ENCODE measurements at places on chromosomes 13 and 19.

DNA sequence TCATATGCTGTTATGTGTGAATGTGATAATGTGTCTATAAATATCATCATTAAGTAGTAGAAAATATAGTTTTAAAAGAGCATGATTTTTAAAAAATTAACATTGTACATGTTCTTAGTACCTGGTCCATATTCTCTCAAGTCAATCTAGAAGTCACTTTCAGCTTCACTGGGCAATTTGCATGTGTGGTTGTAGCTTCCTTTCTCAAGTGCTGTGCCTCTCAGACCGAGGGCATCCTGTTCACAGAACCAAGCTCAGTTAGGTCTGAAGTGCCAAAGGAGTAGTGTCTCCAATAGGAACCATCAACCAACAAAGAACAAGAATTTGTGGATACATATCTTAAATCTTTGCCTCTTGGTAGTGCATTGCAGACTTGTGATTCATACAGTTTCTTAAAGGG lies 541.8 kb upstream of the SLC10A2 start:
- DNase-seq = no peak

DNA sequence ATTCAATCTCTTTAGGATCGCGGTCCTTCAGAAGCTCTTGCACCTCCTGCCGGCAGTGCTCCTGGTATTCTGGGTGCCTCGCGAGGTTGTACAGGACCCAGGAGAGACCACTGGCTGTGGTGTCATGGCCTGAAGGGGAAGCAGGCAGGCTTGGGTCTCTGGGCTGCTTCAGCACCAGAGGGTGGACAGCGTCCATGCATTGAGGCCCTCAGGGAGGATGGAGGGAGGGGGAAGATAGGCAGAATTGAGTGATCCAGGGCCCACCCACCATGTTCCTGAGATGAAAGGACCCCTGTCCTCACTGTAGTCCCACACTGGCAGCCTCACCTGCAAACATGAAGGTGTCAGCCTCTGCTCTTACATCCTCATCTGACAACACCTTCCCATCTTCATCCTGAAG lies 17.9 kb upstream of the OR10H5 start:
- DNase-seq = no peak

GRCh38 chr19:56091751-56092546 lies 29.1 kb downstream of the ZNF787 start:
- DNase-seq = no peak

DNA sequence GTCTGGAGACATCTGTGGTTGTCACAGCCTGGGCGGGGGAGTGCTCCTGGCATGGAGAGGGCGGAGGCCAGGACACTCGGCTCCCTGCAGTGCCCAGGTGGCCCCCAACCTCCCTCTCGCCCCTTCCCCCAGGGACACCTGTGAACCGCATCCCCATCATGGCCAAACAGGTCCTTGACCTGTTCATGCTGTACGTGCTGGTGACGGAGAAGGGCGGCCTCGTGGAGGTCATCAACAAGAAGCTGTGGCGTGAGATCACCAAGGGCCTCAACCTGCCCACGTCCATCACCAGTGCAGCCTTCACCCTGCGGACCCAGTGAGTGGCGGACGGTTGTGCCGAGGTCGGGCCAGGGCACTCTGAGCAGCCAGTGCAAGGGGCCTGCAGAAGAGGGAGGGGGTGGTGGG lies 20.0 kb upstream of the WDR18 start:
- DNase-seq = no peak

DNA sequence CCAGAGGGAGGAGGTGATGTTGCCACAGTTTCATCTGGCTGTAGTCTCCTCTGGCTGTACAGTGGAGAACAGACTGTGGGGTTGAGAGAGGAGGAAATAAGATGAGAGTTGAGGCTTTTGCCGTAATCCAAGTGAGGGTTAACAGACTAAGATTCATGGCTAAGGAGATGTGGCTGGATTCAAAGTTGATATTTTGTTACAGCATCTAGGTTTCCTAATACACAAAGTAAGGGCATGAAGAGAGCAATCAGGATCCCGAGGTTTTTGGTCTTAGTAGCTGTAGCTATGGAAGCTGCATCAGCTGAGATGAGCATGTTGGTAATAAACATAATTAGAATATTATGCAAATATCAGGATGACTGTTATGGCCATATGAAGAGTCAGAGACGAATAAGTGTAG lies 1.4 kb downstream of the ZNF776 start:
- DNase-seq = no peak

- no peak for DNase-seq
Observed at GRCh38 chr13:44605275-44605674, 29.1 kb upstream of the TSC22D1 start.

GRCh38 chr19:4425537-4425936 lies 23.1 kb downstream of the CHAF1A start:
- no peak for DNase-seq

DNA sequence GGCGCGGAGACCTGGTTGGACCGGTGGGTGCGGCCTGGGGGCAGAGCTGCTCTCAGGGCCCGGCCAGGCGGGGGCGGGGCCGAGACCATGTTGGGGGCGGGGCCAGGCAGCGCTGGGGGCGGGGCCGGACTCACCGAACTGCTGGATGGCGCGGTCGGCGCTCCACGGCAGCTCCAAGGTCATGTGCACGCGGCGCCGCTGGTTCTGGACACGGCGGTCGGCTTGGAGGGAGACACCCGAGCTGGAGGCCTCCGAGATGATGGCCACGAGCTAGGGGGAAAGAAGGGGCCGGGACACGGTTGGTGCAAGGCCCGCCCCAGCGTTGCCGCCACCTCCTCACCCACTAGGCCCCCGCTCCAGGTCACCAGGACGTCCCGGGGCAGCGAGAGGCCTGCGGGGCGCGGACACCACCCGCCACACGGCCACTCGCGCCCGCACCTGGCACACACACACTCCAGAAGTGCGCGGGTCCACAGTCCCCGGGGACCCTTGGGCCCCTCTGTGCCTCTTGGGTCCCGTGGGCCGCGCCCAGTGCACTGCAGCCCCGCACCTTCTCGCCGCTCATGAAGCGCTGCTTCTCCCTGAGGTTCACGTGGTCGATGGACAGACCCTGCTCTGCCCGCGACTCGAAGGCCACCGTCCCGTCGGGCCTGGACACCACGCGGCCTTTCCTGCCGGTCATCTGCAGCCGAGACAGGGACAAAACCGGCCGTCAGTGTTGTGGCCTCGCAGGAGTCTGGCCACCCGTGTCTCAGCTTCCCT lies 8.7 kb downstream of the GPX4 start:
- DNase-seq = no peak

- DNase-seq = no peak
Observed at GRCh38 chr13:54241719-54242118, 1213.1 kb downstream of the OLFM4 start.

DNA sequence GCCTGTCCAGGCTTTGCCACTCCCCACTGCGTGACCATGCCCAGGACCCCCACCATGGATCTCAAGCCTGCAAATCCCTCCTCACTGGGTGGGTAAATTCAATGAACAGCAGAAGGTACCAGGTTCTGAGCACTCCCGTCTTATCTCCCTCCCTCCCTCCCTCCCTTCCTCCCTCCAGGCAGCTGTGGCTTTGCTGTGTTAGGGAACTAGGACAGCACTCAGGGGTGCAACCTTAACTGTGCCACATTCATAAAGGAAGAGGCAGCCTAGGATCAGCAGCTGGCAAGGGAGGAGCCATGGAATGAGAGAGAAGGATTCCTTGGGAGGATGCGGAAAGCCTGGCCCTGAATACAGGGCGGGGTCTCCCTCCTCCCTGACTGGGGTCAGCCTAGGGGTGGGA lies 5.6 kb downstream of the CEACAM4 start:
- DNase-seq = no peak

DNA sequence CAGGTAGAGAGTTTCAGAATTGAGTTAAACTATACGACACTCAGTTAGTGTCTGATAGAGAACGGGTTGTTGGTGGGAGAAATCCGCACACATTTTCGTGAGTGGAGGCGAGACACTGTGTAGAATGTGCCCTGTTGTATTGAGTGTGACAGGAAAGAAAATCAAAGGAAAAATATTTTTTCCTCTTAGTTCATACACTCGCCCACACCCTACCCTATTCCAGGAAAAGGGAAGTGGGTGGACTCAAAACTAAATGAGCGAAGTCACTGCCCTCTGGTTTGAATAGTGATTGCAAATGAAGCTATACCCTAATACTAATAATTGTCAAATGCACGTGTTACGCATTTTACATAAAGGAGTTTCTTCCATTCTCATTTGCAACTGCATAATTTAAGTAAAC lies 2.0 kb downstream of the ZNF347 start:
- DNase-seq = no peak

DNA sequence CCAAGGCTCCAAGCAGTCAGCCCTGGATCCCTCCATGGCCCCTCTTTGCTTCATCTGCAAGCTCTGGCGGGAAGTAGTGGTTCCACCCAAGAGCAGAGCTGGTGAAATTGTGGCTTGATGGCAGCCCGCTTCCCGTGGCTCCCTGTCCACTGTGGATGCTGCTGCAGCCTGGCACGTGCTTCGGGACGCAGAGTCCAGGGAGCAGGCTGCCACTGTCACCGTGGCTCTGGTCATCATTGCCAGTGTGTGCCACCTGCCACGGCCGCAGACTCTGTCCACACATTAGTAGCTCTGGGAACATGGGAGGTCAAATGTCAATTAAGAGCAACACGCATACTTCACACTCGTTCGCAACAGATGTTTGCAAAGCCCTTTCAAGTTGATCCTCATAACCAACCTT lies 40.8 kb upstream of the RNF17 start:
- no peak for DNase-seq

DNA sequence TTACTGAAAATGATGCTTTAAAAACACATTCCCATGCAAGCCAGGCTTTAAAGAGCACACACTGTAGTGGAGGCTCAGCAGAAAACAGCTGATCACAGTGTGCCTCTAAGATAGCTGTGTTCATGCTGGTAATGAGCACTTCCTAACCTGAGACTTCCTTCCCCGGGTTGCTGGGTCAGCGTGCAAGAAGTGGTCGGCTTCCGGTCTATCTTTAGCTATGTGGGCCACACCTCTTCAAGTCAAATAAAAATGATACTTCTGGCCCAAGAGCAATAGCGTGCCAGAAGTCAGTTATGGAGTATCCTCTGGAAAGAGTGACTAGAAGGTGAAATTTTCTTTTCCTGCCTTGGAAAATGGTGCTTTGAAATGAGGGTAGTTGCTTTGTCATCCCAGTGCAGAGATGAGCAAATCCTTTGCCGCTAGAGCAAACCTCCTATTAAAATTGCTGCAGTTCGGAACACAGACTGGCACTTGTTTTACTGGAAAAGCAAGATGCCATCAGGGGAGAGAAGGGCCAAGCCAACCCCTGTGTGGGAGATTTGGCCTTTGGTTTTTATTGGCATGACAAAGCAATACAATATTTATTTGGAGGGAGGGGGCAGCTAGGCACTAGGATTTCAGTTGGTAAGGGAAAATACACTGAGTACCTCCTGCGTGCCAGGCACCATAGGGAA lies 64.2 kb downstream of the ARHGAP35 start:
- peak; percentile 53 for DNase-seq

DNA sequence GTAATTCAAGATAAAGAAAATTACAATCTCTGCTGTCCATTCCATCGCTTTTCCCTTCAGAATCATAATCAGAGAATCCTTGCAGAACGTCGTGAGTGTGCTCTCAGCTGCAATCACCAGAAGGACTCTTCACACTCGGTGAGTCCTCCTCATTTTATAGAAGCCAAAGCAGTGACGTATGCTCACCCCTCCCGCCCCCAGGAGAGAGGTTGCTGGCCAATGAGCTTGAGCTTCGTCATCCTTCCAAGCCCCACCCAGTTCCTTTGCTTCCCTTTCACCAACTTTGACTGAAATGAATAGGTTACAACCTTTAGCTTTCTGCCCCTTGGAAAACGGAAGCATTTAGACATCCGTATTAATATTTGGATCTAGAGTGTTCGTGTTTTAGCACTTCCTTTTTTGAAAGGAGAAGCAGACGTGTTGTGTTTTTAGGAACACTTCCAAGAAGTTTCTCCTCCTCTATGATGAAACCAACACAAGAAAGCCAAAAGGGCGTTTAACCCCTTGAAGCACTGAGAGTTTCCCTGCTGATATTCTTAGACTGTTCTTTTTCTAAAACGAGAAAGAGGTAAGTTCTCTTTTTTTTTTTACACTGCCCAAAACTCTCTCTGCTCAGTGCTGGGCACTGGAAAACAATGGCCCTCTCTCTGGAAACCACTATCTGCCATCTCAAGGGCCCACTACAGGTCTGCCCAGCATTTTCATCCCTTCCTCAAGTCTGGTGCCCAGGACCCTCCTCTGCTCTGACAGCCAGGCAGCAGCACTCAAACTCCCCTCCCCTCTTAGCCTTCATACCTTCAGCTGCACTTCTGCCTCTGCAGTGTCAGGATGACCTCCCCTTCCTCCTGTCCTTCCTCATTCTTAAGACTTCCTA lies 44.3 kb upstream of the CEACAM21 start:
- peak; percentile 68 for DNase-seq

- peak; percentile 70 for DNase-seq
Observed at GRCh38 chr19:49387936-49388372, at the start of gene KASH5. Gene KASH5, plus strand, starts transcription at chr19:49388249. Its CDS starts 2,635 bp downstream, at chr19:49390884.

GRCh38 chr13:30435911-30436451 lies 13.7 kb downstream of the UBE2L5 start:
- no peak for DNase-seq

GRCh38 chr13:45092663-45093062 lies 27.6 kb upstream of the GTF2F2 start:
- DNase-seq = no peak

DNA sequence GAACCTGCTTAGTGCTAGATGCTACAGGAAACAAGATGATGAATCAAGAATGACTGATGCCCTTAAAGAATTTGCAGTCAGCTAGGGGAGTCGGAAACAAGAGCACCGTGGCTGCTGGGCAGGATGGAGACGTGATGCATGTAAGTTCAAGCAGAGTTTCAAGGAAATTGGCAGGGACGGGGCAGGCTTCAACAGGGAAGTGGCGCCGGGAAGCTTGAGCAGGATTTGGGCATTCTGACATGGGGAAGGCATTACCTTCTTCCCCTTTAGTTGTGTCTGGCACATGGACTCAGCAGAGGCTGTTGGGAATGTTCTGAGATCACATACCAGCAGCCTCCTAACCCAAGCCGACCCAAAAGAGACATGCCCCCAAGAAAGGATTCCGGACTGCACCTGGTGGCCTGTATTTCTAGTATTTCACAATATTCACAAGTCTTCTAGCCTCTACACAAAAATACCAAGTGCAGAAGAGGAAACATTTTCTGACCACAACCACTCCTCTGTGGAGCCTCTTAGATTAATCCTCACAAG lies 138.2 kb downstream of the CRYL1 start:
- no peak for DNase-seq

GRCh38 chr13:92265408-92265807 lies 867.0 kb downstream of the GPC5 start:
- DNase-seq = no peak

- DNase-seq = no peak
Observed at GRCh38 chr19:3776479-3777040, 4.5 kb upstream of the RAX2 start.

GRCh38 chr19:16141043-16141442 lies 2.4 kb upstream of the HSH2D start:
- DNase-seq = no peak

DNA sequence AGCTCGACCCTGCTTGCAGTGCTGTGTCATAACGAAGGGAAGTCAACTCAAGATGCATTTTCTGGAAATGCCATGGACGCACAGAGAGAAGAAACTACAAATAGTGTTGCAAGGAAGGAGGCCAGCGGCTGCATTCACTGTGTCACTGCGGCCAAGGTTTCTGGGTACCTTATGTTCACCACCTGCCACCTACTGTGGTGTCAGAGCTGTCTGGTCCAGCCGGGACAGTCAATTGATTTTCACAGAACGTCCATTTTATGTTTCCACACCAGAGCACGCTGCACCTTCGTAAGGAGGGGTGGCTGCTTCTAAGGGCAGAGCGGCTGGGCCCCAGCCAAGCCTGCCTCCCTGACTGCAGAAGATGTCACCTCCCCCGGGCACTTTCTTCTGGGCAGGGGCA lies 17.7 kb downstream of the TSHZ3 start:
- no peak for DNase-seq
